ENCODE measurements at places on chromosomes 5 and 9. TPM values are rescaled to one million over a fixed set of nuclear protein-coding genes. Genes with fewer than 3 reads are reported as not detected.

DNA sequence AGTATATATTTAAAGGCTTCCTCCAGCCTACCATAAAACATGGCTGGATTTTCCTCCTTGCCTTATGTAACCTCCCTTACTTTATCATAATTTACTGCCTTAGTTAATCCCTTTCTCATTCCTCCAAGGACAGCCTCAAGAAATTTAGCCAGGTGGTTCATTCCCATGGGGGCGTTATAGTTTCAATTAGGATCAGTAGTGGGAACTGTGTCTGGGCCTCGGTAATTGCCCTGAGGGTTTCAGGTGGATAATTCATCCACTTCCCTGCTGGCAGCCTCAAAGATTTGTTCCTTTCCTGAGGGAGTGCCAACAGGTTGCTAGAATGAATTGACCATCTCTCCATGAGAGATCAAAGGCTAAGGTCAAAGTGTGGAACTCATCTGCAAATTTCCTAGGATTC, 4.3 kb upstream of the GM2A start:
- no peak for DNase-seq

The CDKN2A gene
- 11.6 TPM for total RNA-seq

DNA sequence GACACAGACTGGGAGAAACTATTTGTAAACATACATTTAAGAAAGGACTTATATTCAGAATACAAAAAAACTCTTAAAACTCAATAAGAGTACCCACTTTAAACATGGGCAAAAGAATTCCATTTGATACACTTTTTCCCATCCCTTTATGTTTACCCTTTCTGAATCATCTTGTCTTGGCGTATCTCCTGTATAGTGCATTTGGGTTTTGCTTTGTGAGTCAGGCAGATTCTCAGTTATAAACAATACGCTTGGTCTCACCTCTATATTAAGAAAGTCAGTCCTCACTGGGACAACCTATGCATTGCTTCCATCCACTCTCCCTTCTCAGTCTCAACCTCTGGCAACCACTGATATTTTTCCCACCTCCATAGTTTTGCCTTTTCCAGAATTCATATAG, 27.3 kb upstream of the ADAMTS6 start:
- DNase-seq, result no peak

DNA sequence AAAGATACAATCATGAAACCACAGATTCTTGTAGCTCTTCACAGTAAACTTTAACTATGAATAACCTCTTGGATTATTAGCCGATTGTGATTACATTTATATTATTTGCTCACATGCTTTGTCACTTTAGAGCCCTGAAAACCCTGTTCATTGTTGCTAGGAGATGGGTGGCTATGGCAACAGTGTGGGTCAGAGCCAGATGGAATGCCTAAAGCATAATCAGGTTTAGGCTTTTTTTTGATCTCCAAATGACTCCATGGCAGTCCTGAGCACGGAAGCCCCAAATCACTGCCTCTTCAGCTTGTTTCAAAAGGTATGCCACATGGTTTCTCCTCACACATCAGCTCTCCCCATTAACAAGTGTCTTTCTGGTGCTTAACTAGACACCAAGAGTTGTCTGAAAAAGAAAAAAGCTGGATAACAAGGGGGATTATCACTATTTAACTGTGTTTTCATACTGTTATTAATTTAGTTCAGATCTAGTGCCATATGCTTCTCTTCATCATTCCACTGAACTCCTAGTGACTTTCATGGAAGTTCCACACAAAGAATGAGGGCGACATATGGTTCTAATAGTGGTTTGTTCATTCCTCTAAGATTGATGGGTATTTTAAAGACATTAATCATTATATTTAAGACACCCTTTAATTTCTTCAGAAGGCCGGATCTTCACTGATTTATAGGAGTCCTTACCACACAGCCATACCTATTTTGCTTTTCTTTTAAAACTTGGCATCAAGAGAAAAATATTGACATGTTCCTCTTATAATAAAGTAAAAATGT, 88.8 kb upstream of the PAM start:
- no peak for DNase-seq

The PRDM9 gene
- not detected for total RNA-seq

- DNase-seq, result no peak
These were observed 87.6 kb upstream of the PLCXD3 start for GRCh38 chr5:41598011-41598410.

GRCh38 chr9:84061613-84062193, 81.1 kb downstream of the RMI1 start:
- no peak for DNase-seq

The TTC33 gene
- 11.4 TPM for total RNA-seq

The NUTM2F gene
- total RNA-seq, result not detected

The CRHBP gene
- not detected for total RNA-seq

DNA sequence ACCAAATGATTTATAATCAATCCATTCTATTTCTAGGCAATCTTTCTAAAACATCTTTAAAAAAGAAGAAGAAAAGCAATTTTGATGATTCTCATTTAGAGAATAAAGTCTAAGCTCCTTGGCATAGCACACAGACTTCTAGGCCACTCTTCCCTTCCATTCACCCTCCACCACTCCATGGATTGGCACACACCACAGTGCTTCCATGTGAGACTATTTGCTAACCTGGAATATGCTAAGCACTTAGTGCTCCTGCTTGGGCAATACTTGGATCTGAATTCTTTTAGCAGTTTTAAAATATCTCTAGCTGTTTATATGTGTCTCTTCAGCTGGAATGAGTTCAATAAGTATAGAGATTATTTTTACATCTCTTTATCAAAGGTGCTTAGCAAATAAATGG, 177.6 kb upstream of the FBXL7 start:
- no peak for DNase-seq

DNA sequence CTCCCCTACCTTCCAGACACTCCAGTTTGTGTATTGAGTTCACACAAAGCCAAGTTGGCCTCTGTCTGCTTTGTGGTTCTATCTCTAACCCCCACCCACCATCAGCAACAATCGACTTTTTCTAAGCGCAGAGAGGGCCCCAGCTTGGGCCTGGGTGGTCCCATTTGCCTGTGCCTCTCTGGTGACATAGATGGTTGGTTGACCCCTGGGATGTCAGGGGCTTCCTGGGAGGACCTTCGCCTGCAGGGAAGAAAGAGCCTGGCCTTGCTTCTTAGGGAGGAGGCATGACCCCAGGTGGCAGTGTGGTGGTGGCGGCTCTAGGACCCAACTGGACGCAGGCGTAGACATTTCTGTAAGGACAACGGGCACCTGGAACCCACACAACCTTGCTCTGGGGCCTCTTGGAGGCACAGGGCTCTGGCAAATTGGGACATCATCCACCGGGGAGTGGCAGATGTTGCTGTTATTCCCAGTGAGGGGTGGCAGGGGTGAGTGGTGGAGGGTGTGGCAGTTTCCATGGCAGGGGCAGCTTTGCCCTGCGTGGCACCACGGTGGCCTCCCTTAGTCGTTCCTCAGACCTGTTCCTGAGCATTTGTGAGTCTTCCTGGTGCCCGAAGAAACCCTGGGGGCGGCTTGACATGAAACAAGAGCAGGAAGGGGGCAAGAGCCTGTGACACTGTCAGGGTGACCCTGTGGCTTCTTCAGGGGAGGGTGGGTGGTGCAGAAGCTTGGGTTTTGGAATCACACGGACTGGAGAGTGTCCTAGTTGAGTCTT, 171.0 kb upstream of the IER5L start:
- no peak for DNase-seq

DNA sequence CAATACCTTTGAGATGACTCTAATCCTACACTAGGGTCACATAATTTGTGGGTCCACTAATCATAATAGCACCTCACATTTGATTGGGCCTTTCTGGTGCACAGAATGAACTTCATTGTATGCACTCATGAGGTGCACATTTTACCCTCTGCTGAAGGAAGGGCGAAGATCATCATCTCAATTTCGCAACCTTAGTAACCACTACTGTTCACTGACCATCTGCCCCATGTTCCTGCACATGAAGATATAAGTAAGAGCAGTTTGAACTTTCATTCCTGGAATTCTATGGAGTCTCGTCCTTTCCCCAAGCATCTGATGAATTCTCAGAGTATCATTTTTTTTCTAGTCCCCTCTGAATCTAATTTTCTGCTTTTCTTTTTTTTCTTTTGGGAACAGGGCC, 21.2 kb downstream of the GAS1 start:
- DNase-seq, result no peak

- DNase-seq, result no peak
These were observed 19.0 kb downstream of the HMGCS1 start for GRCh38 chr5:43294226-43294625.

The DMRT3 gene
- total RNA-seq, result 0.42 TPM

The LCNL1 gene
- total RNA-seq, result 86.3 TPM

- peak; percentile 68 for DNase-seq
These were observed 92.7 kb downstream of the COL5A1 start for GRCh38 chr9:134734270-134734669.

- no peak for DNase-seq
These were observed 276.4 kb downstream of the CDK5RAP2 start for GRCh38 chr9:120303519-120303918.

The EXOSC2 gene
- total RNA-seq, result 25.3 TPM

GRCh38 chr9:134358026-134358661, 31.9 kb downstream of the RXRA start:
- no peak for DNase-seq

DNA sequence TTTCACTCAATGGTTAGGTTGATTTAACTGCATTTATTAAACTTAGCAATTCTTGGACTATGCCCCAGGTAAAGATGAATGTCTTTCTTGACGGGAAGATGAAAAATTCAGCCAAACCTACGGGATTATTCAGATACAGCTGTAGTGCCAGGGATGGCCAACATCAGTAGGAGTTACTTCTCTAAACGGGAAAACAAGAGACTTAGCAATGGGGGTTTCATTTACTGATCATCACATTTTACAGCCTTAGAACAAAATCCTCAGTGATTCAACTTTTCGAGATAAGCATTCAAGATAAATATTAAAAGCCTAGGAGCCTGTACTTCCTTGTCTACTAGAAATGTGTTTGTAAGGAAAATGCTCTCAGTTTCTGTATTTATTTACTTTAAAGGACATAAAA, 46.1 kb downstream of the S1PR3 start:
- no peak for DNase-seq

- DNase-seq, result no peak
These were observed 51.4 kb upstream of the BNC2 start for GRCh38 chr9:16921855-16922254.

DNA sequence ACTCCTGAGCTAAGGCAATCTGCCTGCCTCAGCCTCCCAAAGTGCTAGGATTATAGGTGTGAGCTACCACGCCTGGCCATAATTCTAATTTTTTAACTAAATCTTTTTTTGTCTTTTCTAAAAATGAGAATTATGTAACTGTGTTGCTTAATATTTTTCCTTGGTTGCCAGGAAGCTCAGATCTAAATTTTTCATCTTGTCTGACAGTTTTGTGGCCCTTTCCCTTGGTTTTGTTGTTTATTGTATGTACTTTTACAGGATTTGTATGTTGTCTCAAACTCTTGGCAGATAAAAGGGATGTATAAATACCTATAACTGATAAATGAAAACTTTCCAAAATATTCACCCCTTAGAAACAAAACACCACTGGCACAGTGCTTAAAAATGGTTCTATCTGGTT, 88.2 kb upstream of the KLF9 start:
- DNase-seq, result no peak

- DNase-seq, result no peak
These were observed 115.4 kb downstream of the RGS3 start for GRCh38 chr9:113578882-113579282.

Data from tibial nerve (tissue), 4 donors.